A673 (cell line): ENCODE measurements at places on chromosomes 7 and 10.

- DNase-seq, result peak; percentile 57
Observed at GRCh38 chr10:6014241-6014761, 37.0 kb upstream of the IL15RA start.

DNA sequence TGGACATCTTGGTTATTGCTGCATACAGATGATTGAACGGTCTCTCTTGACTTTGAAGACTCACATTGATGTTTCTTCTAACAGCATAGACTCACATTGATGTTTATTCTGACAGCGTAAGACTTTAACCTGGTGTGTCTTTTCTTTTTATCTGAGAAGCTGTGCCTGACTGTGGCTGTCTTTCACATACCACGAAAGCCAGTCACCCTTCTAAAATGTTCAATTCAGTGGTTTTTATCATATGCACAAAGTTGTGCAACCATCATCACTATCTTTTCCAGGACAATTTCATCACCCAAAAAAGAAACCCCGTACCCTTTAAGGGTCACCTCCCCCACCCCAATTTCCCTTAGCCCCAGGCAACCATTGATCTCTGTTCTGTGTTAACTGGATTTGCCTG lies 24.7 kb downstream of the CELF2 start:
- DNase-seq, result no peak

DNA sequence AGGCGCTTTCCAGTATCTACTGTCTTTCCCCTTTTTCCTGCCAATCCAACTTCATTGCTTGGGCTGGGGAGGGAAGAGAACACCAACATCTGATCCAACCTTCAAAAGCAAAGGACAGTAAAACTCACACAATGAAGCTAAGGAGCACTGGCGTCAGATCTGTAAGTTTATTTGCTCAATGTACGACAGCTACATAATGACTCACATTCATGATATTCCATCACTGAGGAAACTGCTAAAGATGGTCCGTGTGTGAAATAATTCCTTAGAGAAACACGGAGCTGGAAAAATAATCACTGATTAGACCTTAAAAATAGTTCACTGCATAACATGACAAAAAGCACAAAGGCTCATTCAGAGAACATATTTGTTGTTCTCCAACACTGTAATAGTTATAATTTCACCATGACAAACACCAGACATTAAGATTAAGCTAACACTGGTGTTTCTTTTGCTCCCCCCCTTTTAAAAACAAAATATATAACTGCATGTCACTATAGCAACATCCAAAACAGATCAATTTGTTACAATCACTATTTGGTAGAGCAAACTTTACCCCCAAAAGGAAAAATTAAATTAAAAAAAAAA lies 24.3 kb downstream of the HSPB1 start:
- no peak for DNase-seq

DNA sequence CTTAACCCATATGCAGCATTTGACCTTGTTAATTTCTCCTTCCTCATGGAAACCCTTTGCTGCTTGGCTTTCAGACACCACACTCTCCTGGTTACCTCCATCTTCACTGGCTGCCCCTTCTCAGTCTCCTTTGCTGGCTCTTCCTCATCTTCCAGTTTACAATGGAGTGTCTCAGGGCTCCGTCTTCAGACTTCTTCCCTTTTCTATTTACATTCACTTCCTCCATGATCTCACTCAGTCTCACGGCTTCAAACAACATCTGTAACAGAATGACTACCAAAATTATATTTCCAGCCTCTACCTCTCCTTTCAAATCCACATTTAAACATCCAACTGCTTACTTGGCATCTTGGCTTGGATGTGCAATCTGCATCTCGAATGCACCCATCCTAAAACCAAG lies 140.4 kb downstream of the DKK1 start:
- no peak for DNase-seq

GRCh38 chr10:24518411-24518810 lies 205.3 kb downstream of the ARHGAP21 start:
- DNase-seq, result no peak

DNA sequence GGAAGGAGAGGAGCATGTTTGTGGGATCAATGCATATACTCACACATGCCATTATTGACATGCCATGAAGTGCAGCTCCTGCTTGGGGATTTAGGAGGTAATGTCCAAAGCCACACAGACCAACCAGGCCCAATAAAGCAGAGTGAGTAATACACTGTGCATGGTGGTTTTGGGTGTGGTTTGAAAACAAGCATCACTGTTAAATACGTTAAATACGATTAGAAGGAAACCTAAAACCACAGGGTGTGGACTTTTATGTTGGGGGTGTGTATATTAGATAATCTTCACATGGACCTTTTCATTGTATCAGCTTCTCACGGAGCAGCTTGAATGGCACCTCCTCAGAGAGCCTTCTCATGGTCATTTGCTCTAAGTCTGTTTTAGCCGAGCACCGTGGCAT lies 10.4 kb upstream of the EIF3A start:
- no peak for DNase-seq
